ENCODE measurements at places on chromosomes 4 and X. TPM values are rescaled to one million over a fixed set of nuclear protein-coding genes. Genes with fewer than 3 reads are reported as not detected.

The C4orf51 gene
- total RNA-seq = not detected

- no peak for DNase-seq
Observed at GRCh38 chr4:1541449-1542225, 135.4 kb upstream of the NKX1-1 start.

The GPRASP2 gene
- 4.9 TPM for total RNA-seq

DNA sequence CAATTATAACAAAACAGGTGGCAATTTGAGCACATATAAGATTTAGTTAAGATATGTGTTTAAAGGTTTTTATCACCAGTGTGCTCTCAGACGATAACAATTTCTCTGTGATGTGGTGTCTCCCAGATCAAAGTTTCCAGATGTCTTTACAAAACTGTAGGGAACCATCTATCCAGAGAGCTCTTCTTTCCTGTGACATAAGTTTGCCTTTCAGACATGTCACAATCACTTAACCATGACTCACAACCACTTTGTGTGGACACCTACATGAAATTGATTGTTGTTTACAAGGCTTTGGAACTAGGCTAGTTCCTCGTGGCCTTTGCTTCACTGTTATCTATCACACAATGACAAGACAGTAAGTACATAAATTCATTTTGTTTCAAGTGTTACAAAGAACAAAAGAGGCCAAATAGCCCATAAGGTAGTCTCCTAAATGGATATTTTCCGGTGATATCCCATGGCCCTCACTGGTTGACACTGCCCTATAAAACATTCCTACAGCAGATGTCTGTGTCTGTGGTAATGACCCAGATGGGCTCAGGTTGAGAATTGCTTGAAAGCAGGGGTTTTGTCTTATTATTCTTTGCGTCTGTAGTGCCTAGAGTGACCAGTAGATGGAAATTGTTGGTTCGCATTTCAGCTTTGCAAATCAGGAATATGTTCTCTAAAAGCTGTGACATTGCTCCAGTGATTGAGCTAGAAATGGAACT lies 297.8 kb upstream of the FAM241A start:
- no peak for DNase-seq

The IQSEC2 gene
- 8.3 TPM for total RNA-seq
